ENCODE measurements at places on chromosomes 12 and 14.
A peak's percentile ranks its signal among the peaks of the same experiment; 100 is the strongest.

DNA sequence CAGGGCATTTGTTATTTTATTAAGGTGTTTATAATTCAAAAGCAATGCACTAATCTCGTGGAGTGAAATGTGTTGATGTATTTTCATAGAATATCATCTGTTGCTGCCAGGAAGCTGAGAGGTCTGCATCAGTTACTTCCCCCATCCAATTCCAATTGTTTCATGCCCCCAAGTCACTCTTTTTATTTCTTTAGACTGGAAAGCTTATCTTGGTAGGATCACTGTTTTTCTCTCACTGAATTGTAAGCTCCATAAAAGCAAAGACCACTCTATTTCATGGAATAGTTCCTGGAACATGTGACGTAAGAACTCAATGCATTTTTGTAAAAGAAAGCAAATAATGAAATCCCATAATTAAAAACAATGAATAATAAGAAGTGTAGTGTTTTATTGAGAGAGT is 420.2 kb downstream of the TRHDE start:
- DNase-seq: no peak

GRCh38 chr12:91213-91612 is 24.6 kb downstream of the IQSEC3 start:
- DNase-seq: no peak

- no peak for DNase-seq
These were observed 45.9 kb upstream of the MSRB3 start for GRCh38 chr12:65232476-65233077.

GRCh38 chr12:130041983-130042812 is 120.1 kb upstream of the FZD10 start:
- peak; percentile 30 for DNase-seq

- no peak for DNase-seq
These were observed 2.9 kb upstream of the SRGAP1 start for GRCh38 chr12:63841571-63841970.

- no peak for DNase-seq
These were observed 6.7 kb upstream of the LGR5 start for GRCh38 chr12:71432936-71433335.

DNA sequence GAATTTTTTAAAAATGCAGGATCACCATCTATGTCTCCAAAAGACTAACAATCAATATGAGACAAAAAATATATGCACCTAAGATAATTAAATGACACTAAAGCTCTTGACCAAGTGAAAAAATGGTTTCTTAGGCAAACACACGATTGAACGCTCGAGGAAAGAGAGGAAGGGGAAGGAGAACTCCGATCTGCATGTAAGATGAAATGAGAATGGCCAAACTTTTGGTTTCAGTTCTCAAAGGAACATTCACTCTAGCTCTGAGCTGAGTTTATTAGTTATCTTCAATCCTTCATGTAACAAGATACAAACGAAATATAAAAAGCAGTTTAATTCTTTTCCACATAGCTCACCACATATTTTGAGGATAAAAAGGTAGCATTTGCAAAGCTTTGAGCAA is 2.8 kb downstream of the DYRK4 start:
- DNase-seq: no peak

GRCh38 chr12:124122722-124123121 is 149.7 kb downstream of the ZNF664 start:
- DNase-seq: no peak

DNA sequence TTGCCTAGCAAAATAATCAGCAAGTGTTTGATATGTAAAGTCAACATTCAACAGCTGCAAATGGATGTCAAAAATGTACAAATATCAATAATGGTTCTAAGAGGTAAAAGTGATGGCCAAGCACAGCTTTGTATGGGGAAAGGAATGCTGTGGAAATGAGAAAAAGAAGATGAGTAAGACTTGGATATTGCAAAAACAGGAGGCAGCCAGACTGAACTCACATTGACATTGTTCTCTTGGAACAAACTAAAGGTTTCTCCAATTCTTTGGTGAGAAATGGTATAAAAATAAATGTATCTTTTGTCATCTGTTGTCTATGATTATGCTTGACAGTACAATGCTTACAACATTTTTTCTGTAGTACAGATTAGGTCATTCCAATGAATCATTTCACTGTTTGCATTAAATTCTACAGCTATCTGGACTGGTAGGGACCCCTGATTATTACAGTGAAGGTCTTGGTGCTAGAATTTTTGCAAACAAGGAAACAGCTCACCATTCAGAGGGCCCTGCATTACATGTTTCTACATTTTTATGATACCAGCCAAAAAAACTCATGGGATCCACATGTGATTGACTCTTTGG is 465.7 kb downstream of the NOVA1 start:
- no peak for DNase-seq

- no peak for DNase-seq
These were observed 18.6 kb upstream of the OR10AD1 start for GRCh38 chr12:48221645-48222044.

- DNase-seq: no peak
These were observed 21.2 kb downstream of the ZFYVE21 start for GRCh38 chr14:103736546-103737431.

- no peak for DNase-seq
These were observed 114.6 kb downstream of the FOXN3 start for GRCh38 chr14:89302396-89302950.

DNA sequence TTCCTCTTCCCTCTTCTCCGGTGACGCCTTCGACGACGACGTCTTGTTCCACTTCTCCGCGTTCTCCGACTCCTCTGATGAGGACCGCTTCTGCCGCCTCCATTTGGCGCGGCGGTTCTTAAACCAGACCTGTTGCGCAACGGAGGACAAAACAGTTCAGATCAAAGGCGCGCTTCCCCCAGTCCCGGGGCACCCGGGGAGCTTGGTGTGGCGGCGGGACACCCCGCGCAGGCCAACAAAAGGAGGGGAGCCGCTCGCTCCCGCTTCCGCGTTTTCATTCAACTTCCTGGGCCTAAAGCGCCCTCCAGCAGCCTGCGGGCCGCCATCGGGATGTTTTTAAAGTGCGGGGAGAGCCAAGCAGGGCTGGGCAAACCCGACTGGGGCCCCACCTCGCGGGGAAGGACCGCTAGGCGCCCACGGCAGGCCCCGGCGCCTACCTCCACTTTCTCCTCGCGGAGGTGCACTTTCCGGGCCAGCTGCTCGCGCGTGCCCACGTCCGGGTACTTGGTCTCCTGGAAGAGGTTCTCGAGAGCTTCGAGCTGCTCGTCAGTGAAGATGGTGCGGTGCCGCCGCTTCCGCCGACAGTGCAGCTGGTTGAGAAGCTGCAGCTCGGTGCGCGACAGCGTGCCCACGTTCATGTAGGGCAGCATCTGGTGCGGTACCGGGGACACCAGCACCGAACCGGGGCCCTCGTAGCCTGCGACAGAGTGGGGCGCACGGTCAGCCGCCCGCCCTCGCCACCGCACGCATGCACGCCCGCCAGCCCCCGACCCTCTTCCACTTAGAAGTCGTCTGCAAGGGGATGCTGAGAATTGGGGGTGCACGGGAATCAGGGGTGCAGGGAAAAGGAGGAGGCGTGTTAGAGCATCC is 1.2 kb downstream of the GSC start:
- no peak for DNase-seq

- no peak for DNase-seq
These were observed 886.7 kb downstream of the NRXN3 start for GRCh38 chr14:79056879-79057278.

- no peak for DNase-seq
These were observed 4.0 kb downstream of the VPS37B start for GRCh38 chr12:122891661-122892525.

GRCh38 chr14:92652413-92653151 is 95.8 kb downstream of the LGMN start:
- DNase-seq: peak; percentile 15

- DNase-seq: no peak
These were observed 41.7 kb upstream of the TSPAN11 start for GRCh38 chr12:30884799-30885198.

- DNase-seq: no peak
These were observed 126.9 kb downstream of the PAPOLA start for GRCh38 chr14:96629082-96629481.

- no peak for DNase-seq
These were observed 20.5 kb upstream of the FBRSL1 start for GRCh38 chr12:132469423-132469822.

- no peak for DNase-seq
These were observed 45.6 kb downstream of the DNAH10 start for GRCh38 chr12:123807670-123808069.

GRCh38 chr12:105100998-105101397 is 6.5 kb upstream of the WASHC4 start:
- no peak for DNase-seq

GRCh38 chr14:77154421-77154820 is 12.8 kb upstream of the ZDHHC22 start:
- no peak for DNase-seq

GRCh38 chr12:87382959-87383566 is 646.1 kb downstream of the C12orf50 start:
- no peak for DNase-seq

DNA sequence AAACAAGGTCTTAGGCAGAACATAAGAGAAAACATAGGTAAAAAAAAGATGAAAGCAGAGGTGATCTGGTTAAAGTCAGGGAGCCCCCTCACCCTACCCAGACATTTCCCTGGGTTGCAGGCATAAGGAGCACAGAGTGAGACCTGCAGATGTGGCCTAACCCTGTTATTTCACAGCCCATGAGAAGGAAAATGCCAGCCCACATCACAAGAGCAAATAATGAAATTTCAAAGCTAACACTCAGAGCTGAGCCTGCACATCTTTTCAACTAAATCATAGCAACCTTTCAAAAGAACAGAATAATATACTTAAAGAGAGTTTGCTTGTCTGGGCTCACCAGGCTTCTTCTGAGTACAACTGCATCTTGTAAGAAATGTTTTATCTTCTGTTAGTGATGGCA is 295.4 kb downstream of the RPAP3 start:
- DNase-seq: no peak

DNA sequence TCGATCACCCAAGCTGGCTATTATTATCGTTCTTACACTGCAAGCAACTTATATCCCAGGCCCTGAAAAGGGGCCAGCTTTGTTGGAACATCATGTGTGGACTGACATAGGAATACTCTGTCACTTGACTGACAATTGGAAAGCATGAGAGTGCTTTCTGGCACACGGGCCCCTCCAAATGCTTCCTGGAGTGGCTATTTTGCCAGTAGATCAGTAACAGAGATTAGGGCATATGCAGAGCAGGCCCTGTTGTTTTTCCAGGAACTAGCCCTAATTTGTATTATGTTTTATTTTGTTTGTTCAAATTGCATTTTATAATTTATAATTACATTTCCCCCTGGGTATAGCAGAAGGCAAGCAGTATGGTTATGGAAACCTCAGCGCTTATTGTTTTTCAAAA is 170.1 kb upstream of the FRMD6 start:
- no peak for DNase-seq

- DNase-seq: no peak
These were observed 125.6 kb upstream of the NOS1 start for GRCh38 chr12:117486840-117487659.

All from activated CD4-positive, alpha-beta T cell treated with anti-CD3 and anti-CD28 coated beads, Interleukin-2, amount 50 U/mL, for 1 hour (primary cell).